Left lung (tissue), 14 donors: ENCODE measurements at places on chromosomes 6 and 20.
A peak's percentile ranks its signal among the peaks of the same experiment; 100 is the strongest.

DNA sequence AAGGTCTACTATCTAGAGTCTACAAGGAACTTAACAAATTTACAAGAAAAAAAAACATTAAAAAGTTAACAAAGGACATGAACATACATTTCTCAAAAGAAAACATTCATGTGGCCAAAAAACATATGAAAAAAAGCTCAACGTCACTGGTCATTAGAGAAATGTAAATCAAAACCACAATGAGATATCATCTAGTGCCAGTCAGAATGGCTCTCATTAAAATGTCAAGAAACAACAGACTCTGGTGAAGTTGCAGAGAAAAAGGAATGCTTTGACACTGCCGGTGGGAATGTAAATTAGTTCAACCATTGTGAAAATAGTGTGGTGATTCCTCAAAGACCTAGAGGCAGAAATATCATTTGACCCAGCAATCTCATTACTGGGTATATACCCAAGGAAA, 48.3 kb downstream of the OGFRL1 start:
- no peak for DNase-seq

GRCh38 chr6:130132286-130132701, 90.5 kb downstream of the SAMD3 start:
- no peak for DNase-seq

GRCh38 chr6:99521633-99522151, 6.5 kb upstream of the USP45 start:
- peak; percentile 54 for DNase-seq

- no peak for DNase-seq
Observed at GRCh38 chr6:125913864-125914351, 42.7 kb upstream of the HINT3 start.
